Gastroesophageal sphincter (tissue), 4 donors: ENCODE measurements at places on chromosomes 6 and 20. TPM values are rescaled to one million over a fixed set of nuclear protein-coding genes. Genes with fewer than 3 reads are reported as not detected.

Gene ZNF217
- 13.9 TPM for total RNA-seq

Gene RBM24
- total RNA-seq: 20.2 TPM

Gene CASS4
- total RNA-seq: 6.8 TPM

Gene GSTA2
- total RNA-seq: not detected

Gene TGIF2
- 14.0 TPM for total RNA-seq

- ATAC-seq: no peak
Observed at GRCh38 chr6:75279418-75279817, 5.2 kb downstream of the TMEM30A start.

- ATAC-seq: no peak
Observed at GRCh38 chr6:113629975-113630737, 227.0 kb upstream of the MARCKS start.

- no peak for ATAC-seq
Observed at GRCh38 chr6:143966312-143966711, 41.7 kb downstream of the PLAGL1 start.

- ATAC-seq: no peak
Observed at GRCh38 chr6:169561665-169562064, 140.2 kb downstream of the WDR27 start.

DNA sequence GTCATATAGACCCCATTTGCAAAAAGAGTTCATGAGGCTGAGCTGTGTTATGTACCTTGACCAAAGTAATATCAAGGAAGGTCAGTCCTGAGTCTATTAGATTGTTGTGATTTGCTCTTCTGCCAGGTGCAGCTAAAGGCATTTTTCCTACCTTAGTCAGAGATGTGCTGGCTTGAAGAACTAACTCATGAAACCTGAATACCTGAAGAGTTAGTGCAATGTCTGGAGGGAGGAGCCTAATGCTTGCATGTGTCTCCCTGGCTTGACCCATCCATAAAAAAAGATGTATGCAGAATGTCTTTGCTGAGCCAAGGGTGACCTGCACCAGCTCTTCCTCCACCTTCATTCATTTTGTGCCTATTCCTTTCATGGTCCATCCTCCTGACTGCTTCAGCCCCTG is 742.0 kb downstream of the KIF16B start:
- no peak for ATAC-seq

GRCh38 chr20:42581311-42581710 is 608.4 kb downstream of the PTPRT start:
- ATAC-seq: no peak

- ATAC-seq: no peak
Observed at GRCh38 chr6:159435701-159436100, 257.3 kb downstream of the SOD2 start.

DNA sequence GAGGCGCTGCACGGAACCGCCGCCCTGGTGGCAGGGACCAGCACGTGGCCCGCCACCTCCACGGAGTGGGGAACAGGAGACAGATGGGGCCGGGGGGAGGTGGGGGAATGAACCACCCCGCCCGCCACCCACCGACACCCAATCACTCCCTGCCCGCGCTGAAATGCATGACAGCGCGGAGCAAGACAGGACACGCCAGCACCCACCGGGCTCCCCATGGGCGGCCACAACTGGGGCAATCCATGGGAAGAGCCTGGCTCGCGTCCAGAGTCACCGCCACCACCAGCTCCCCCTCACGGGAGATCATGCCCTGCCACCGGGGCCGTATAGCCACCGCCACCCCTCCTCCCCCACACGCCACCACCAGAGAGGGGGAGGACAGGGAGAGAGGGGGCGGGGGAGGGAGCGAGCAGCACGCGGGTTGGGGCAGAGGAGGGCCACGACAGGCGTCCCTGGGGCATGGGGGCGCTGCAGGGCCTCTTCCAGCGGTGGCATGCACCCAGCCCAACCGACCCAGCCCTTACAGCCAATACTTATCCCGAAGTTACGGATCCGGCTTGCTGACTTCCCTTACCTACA is 744.3 kb upstream of the DEFB115 start:
- no peak for ATAC-seq

DNA sequence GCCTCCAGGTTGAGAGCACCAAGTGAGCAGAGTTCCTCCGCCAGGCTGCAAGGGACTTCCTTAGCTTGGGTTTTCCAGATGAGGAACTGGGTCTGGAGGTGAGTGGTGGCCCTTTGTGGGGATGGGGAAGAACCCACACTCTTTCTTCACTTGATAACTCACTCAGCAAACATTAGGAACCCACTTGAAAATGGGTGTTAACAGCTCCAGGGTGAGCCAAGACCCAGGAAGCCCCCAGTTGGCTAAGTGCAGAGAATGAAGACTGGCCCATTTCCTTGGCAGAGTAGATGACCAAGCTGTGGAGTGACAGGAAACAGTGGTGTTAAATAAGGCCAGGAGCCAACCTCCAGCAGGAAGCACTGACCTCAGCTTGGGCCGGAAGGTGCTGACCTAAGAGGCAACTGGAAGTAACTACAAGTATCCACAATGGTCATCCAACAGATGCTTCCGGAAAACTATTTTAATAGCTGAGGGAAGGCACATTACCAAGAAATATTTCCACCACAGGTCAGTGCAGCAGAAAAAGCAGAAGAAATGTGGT is 22.7 kb downstream of the MRPL14 start:
- peak; percentile 75 for ATAC-seq

GRCh38 chr20:20079102-20079784 is 26.9 kb downstream of the CFAP61 start:
- ATAC-seq: no peak

DNA sequence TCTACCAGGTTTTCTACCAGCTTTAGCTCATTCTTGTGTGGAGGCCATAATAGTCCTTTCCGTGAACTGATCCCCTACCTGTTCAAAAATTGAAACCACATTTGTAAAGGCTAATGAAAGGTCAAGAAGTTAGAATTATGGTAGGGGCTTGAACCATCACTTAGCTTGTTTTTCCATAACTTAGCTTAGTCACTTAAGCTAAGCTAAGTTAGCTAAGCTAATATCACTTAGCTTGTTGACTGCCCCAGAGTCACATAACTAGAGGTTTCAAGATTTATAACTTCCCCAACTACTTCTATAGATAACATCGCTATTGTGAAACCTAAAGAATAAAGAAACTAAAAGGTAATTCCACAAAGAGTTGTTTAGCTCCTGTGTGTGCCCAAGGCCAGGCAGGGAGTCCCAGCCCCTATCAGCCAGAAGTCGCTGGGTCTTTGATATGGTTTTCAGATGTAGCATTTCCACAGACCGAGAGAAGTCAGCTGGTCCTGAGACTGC is 131.8 kb downstream of the VEGFA start:
- ATAC-seq: no peak

GRCh38 chr6:51844336-51844735 is 243.1 kb downstream of the PKHD1 start:
- ATAC-seq: no peak

- ATAC-seq: no peak
Observed at GRCh38 chr6:25174678-25175077, 104.5 kb upstream of the CARMIL1 start.

- ATAC-seq: no peak
Observed at GRCh38 chr6:116876635-116877611, at the start of gene RFX6. RFX6 (plus strand) TSS chr6:116877242; CDS start chr6:116877276, 34 bp downstream.
